ENCODE measurements at places on chromosomes 7 and 10.

DNA sequence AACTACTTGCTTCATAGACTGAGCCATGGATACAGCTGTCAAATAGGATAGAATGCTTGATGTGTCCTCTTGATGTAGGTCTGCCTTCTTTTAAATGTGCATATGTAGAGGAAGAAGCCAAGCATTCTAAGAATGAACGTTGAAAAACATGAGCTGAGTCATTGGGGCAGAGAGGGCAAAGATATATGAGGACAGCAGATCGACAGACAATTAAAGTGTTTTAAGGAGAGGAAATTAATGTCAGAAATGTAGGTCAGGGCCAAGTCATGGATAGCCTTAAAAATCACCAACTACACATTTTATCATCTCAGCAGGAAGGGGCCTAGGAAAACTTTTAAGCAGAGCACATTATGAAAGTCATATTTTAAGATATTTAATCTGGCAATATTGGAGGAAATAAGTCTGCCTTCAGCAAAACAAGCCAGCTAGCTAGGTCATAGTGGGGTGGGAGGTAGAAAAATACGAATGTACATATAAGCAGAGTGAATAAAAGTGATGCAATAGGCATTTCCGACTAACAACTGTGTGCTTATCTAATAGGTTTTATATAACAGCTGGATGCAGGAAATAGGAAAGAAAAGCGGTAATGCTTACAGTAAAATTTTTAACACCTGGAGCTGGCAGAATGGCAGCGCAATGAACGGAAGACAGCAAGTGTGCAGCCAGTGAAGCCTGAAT is 638.3 kb upstream of the TPK1 start:
- DNase-seq, result no peak

GRCh38 chr10:110549211-110549610 is 18.3 kb upstream of the SMC3 start:
- DNase-seq, result no peak

GRCh38 chr7:18960725-18961124 is 156.7 kb downstream of the TWIST1 start:
- no peak for DNase-seq

GRCh38 chr7:159136846-159137245 is 7.8 kb downstream of the VIPR2 start:
- no peak for DNase-seq

DNA sequence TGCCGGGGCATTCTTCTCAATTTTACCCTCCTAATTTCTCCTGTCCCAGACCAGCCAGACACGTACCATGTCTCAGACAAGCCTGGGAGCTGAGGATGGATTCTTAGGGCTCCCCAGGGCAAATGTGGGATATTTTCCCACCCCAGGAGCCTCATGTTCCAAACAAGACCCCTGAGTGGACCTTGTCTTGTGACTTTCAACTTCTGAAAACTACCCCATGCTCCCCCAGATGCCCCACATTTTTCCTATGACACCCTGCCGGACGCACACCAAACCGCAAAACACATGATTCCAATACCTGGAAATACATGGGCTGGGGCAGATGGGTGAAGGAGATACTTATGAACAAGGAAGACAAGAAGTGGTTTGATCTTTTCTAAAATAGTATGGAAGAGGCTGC is 874 bp downstream of the GIMAP5 start:
- no peak for DNase-seq

- DNase-seq, result no peak
Observed at GRCh38 chr7:122790591-122790990, 87.9 kb upstream of the RNF148 start.

DNA sequence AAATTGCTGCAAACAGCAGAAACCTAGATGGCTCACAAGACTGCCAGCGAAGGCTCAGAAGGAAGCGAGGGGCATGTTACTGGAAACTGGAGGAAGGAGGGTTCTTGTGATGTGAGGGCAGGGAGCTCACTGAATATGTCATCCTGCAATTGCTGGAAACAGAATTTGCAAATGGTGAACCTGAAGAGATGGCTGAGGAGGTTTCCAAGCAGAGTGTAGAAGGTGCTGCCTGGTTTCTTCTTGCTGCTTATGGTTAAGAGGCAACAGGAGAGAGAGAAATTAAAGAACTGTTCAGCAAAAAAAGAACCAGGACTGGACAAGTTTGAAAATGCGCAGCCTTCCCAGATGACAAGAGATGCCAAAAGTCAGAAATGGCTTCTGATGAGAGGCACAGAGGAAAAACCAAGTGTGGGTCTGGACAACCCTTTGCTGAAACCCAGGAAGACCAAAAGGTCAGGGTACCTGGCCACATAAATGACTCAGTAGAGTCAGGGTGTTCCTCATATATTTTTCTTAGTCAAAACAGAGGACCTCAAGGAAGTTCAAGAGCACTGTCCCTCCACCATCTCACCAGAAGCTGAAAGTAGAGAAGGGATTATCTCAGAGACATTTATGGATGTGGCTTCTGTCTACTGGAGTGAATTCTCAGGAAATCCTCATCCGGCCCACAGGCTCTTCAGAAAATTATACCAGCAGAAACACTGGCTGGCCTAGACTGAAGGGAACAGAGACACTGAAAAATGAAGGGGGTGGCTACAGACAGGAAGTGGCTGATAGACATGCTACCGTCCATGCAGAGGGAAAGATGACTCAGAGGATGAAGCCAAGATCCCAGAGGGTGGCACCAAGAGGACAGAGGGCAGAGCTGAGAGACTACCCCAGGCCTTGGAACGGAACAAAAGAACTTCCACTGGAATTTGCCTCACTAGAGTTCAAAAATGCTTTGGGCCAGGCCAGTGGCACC is 10.1 kb downstream of the PAPOLB start:
- DNase-seq, result no peak

- no peak for DNase-seq
Observed at GRCh38 chr10:76085817-76086167, 654.4 kb downstream of the LRMDA start.

- DNase-seq, result peak; percentile 3
Observed at GRCh38 chr10:123614888-123615287, 51.3 kb upstream of the GPR26 start.

GRCh38 chr10:6173203-6173602 is 29.5 kb upstream of the PFKFB3 start:
- DNase-seq, result peak; percentile 17

DNA sequence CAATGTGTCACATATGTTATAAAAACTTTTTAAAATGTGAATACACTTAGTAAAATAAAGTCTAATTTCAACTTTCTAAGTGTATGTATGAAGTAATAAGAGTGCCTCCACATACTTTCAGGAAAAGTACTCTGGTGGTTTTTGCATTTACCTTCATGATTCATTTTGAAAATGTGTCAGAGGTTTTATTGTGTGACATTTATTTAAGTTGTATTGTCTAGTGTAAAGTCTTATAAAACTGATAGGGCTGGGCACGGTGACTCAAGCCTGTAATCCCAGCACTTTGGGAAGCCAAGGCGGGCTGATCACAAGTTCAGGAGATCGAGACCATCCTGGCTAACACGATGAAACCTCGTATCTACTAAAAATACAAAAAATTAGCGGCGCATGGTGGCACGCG is 226.5 kb downstream of the ITGB1 start:
- no peak for DNase-seq

- no peak for DNase-seq
Observed at GRCh38 chr10:6665847-6666246, 85.8 kb upstream of the PRKCQ start.

GRCh38 chr7:100024020-100024619 is 8.7 kb downstream of the ZKSCAN1 start:
- no peak for DNase-seq

GRCh38 chr10:69801094-69801433 is 642 bp upstream of the COL13A1 start:
- no peak for DNase-seq

DNA sequence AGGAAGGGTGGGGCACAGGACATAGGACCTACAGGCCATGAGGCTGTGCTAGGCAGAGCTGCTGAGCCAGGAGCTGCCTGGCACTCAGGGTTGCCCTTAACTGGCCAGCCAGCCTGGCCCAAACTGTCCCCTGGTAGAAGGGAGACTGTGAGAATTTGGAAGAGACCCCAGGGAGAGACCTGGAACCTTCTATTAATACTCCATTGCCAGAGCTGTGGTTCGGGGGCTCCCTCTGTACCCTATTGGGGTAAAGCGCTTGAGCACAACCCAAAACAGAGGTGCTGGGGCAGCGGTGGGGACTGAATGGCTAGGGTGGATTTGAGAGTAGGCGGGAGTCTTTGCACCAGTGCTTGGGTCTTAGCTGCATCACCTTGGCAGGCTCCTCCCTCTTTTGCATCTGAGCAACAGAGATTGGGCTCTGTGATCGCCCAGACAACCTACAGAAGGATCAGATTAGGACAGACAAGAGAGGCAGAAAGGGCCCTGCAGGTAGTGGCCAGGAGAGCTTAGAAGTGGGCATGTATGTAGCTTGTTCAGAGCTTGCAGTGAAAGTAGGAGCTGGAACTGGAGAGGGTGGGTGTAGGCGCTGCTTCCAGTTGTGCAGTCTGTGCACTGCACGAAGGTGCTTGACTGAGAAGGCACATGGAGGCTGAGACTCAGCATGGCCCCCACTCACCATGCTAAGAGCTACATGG is 53.3 kb downstream of the ADCYAP1R1 start:
- DNase-seq, result no peak

DNA sequence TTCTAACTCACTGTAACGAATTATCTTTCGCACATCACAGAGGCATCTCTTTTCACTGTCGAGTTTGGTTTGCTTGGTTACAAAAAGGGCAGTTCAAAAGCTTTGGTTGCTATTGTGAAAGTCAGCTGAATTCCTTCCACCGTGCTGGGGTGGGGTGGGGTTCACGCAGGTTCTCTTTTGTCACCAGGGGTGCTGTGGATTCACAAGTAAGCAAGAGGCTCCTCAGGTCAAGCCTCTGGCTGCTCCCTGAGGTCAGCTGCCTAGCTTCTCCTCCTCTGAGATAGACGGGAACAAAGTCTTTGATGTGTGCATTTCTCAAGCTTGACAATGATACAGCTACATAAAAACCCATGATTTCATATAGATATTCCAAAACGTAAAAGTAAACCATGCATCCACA is 47.7 kb downstream of the EGFR start:
- DNase-seq, result no peak

GRCh38 chr7:21617916-21618390 is 75.1 kb downstream of the DNAH11 start:
- DNase-seq, result no peak

GRCh38 chr7:12222889-12223579 is 11.9 kb downstream of the TMEM106B start:
- no peak for DNase-seq

- DNase-seq, result no peak
Observed at GRCh38 chr10:125192620-125193019, 32.3 kb upstream of the CTBP2 start.

DNA sequence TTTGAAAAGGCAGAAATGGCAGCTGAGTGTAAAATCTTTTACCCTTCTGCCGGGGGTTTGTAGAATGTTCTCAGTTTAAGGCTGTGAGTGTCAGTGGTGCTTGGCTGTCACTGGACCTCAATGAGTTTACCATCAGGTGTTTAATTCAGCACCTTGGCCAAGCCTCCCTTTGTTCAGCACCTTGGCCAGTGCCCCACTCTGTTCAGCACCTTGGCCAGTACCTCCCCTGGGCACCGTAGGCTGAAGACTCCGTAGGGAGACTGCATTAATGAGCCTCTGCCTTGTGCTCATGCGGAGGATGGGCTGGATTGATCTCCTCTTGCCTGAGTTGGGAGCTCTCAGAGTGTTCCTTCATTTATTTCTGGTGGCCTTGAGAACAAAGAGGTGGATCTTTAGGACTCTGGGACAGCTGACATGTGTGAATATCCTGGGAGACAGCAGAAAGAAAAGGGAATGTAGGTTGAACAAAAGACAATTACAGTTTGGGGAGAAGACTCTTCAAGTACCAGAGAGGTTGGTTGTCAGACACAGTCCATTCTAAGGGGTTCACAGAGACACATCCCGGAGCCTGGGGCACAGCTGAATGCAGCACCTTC is 1.6 kb downstream of the FAM24A start:
- no peak for DNase-seq

DNA sequence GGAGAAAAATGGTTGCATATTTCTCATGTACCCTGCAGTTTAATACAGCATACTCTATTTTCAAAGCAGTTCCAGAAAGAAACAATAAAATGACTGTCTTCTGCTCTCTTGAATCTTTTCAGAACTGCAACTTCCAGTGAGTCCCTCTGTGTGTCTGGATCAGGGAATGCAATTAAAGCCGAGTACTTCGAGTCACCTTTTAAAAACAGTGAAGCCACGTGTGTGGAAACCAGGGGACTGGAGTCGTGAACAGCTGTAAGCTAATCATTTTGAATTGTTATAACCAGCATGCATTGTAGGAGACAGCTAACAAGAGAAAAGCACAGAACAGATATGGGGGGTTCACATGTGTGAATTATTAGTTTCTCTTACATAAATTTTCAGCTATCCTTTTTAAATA is 109.1 kb downstream of the CPED1 start:
- no peak for DNase-seq

DNA sequence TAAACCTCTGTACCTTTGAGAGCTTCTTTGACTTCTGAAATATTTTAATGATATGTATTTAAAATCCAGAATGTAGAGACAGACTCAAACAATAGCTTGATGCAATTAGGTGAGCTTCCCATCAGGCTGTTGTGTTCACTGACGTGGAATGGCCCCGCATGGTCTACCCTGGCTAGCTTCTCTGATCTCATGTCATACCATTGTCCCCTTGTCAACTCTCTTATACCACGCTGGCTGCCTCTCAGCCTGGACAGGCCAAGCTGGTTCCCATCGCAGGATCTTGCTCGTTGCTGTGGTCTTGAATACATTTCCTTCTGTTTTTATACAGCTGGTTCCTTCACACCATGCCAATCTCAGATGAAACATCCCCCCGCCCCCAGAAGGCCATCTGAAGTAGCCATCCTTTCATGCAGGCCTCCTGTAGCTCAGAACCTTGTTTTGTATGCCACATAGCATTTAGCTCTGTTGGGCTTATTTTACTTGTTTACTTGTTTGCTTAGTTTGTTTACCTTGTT is 84.2 kb downstream of the FANK1 start:
- no peak for DNase-seq

DNA sequence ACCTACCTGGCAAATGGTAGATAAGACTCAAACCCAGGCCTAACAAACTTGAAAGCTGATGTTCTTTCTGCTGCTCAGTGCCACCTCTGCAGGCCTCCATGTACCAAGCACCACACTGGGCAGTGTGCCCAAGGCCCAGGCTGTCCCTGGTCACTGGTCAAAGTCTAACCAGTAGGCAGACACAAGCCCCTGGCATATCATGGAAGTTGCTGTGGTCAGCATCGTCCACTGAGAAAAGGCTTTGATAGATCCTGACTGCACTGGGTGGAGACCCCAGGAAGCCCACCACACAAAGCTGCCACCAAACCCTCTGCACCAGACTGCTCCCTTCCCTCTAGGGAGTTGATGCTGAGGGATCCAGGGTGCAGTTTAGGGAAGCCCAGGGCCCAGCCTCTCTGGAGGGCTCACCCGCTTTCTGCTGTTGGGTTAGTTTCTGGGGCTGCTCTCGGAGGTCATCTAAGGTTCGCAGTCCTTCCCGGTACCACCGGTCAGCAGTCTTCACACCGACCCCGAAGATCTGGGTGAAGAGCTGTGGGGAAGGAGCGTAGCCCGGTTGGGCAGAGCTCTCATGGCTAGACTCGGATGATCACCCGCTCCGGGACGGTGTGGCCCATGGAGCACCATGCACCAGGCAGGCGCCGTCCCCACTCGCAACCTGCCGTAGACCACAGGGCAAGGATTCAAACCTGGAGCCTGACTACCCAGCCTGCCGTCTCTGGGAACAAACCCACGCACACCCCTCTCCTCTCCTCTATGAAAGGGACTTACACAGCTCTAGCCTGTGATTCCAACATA is 6.0 kb downstream of the POLM start:
- no peak for DNase-seq

GRCh38 chr7:105691680-105692564 is 110.6 kb upstream of the EFCAB10 start:
- DNase-seq, result peak; percentile 35

Data from stimulated activated CD4-positive, alpha-beta T cell treated with anti-CD3 and anti-CD28 coated beads, TNF-alpha, amount 100 ng/mL, for 4 hours (primary cell).